ENCODE measurements at places on chromosomes 1 and 21.

- DNase-seq, result no peak
Measured at GRCh38 chr1:93827128-93827527, 51.9 kb downstream of the DNTTIP2 start.

- DNase-seq, result peak; percentile 9
Measured at GRCh38 chr1:40783001-40783905, at the start of gene KCNQ4. TSS of gene KCNQ4 (plus strand) at chr1:40783787. CDS start at chr1:40784094, 307 bp downstream.

GRCh38 chr1:201266774-201267173 is 16.5 kb upstream of the PKP1 start:
- no peak for DNase-seq

- DNase-seq, result no peak
Measured at GRCh38 chr1:81998165-81998564, 197.4 kb downstream of the ADGRL2 start.

- DNase-seq, result no peak
Measured at GRCh38 chr1:240173836-240174235, 82.2 kb downstream of the FMN2 start.

GRCh38 chr1:108893141-108893530 is 16.4 kb downstream of the GPSM2 start:
- no peak for DNase-seq

DNA sequence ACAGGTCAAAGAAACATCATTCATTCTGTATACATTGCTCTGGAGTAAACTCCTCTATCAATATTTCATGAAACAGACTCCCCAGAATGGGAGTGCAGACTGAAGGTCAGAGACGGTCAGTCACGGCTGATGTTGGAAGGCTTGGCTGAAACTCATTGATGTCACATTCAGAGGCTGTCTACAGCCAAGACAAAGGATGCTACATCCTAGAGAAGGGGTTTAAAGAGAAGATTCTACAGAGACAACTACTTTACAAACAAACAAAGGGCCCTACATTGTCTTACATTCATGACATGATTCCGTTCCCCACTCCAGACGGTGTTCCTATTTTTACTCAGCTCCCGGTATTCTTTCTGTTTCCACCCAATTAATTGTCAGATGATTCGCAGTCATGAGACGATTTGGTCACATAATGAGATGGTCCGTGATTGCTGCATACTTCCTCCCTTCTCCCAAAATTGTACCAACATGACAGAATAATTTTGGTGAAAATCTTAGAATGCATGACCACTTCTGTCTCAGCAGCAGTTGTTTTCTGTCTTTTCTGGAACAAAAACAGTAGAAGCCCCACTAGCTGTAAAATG is 73.8 kb upstream of the VAV3 start:
- no peak for DNase-seq

- no peak for DNase-seq
Measured at GRCh38 chr1:55580845-55581332, 365.7 kb upstream of the USP24 start.

DNA sequence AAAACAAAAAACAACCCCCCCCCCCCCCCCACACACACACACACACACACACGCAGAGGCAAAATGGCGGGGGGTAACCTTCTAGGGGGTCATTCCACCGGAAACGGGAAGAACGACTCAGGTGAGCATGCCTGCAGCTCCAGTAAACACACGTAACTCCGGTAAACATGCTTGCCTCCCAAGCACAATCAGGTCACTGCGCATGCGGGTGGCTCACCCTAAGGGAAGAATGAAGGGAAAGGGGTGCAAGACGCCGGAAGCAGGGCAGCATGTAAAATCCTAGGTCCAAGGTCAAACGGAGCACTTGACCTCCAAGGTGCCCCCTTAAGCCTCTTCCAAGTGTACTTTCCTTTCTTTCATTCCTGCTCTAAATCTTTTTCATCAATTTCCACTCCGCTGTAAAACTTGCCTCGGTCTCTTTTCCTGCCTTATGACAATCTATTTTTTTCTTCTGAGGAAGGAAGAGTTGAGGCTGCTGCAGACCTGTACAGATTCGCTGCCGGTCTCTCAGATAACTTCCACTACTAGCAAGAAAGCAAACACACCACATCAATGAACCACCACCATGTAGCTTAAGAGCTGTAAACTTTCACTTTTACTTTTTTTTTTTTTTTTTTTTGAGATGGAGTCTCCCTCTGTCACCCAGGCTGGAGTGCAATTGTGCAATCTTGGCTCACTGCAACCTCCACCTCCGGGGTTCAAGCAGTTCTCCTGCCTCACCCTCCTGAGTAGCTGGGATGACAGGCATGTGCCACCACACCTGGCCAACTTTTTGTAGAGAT is 21.0 kb upstream of the CBR3 start:
- DNase-seq, result no peak

DNA sequence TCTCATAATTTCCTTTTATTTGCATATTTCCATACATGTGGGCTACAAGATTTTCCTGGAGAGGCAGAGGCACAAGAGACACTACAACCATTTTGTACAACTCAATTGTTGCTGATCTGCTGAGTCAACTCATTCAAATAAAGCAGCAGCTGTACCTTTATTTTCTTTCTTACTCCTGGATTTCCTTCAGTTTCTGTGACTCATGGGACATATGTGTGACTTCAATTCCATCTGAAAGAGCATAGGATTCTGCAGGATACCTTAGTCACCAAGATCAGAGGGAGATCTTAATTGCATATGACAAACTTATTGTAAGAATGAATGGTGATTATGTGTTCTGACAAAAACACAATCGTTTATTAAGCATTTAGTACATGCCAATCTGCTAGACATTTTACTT is 2219.4 kb downstream of the NCAM2 start:
- DNase-seq, result no peak

DNA sequence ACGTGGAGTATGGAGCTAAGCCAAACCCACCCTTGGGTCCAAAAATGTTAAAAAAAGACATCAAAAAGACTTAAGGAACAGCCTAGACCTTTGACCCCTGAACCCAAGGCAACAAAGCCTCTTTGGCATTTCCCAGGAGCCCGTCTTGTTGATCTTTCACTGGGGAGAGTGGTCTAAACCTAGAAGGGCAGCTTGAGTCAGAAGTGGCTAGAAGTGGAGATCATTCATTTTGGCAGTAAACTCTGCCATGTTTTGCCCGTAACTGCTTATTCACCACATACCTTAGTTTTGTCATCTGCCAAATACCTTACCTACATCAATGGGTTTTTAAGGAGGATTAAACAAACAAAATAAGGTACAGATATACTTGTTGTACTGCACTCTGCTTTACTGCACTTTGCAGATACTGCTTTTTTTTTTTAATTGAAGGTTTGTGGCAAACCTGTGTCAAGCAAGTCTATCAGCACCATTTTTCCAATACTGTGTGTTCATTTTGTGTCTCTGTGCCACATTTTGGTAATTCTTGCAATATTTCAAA is 1.7 kb upstream of the CTSE start:
- no peak for DNase-seq

DNA sequence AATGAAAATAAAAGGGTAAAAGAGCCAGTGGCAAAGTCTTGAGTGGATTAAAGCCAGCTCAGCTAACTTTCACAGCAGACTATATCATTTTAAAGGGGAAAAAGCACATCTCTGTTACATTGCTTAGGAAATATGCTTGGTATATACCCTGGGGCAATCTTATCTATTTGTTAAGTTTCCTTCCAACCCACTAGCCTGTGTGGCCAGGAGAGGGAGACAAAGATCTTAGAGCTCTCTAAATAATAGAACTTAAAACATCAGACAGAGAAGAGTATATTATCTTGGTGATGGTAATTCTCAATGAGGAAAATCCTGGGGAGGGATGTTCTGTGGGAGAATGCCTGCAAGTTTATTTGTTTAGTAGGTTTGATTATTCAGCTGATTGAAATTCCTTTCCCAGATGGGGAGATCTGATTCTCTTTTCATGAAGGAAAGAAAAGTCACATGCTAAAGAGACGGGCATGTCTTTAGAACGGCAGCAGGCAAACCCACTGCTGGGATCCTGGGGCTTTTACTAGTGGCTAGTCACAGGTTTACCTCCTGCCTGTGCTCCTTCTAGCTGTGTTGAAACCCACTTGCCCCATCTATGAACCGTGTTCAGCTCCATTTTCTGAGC is 3.6 kb downstream of the KCNE2 start:
- no peak for DNase-seq

GRCh38 chr1:28966617-28967016 is 52.2 kb downstream of the EPB41 start:
- DNase-seq, result no peak

DNA sequence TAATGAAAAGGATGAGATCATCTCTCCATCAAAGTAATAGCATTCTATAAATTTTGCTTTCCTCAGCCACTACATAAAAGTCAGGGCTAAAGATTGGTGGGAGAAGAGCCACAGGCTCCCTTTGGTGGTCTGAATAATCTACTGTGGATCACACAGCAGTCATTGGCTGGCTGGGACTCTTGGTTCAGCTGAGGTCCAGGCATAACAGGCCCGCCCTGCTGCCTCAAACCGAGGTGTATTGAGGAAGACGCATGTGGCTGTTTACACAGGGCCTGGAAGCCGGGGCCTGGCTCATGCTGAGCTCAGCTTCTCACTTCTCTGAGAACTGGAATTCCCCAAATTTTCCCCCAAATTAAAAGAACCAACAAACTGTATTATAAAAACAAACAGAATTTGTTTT is 139.2 kb downstream of the PTPRC start:
- no peak for DNase-seq

All from stimulated activated CD4-positive, alpha-beta T cell treated with anti-CD3 and anti-CD28 coated beads, TNF-alpha, amount 100 ng/mL, for 4 hours (primary cell).